Left lung (tissue), 14 donors: ENCODE measurements at places on chromosomes 4 and X. TPM values are rescaled to one million over a fixed set of nuclear protein-coding genes. Genes with fewer than 3 reads are reported as not detected.

DNA sequence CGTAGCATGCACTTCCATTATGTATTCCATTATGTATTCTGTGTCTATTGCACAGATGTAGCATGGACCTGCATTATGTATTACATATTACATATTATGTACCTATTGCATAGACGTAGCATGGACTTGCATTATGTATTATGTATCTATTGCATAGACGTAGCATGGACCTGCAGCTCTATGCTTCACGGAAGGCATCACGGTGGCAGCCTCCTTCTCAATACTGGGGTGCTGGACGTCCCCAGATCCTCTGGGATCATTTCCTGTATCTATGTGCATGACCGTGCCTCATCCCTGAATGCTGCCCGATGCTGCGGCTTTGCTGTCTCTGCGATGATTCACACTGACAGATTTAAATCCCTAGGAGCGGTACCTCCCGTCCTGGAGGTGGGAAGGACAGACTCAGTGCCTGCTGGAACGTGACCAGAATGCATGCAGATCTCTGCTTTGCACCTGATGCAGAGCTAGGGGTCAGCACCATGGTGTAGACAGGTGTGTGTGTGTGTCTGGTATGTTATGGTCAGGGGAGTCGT is 317.5 kb downstream of the DHRSX start:
- H3K27me3 ChIP-seq: no peaks in the 10 kb centered on the region
- no peak overlapping the region for H3K27ac ChIP-seq
- H3K4me3 ChIP-seq: no peak overlapping the region
- no peaks in the 10 kb centered on the region for H3K36me3 ChIP-seq
- H3K4me1 ChIP-seq: no peaks in the 10 kb centered on the region

The FBXL5 gene
- 95.3 TPM for total RNA-seq

The ARR3 gene
- total RNA-seq: not detected

DNA sequence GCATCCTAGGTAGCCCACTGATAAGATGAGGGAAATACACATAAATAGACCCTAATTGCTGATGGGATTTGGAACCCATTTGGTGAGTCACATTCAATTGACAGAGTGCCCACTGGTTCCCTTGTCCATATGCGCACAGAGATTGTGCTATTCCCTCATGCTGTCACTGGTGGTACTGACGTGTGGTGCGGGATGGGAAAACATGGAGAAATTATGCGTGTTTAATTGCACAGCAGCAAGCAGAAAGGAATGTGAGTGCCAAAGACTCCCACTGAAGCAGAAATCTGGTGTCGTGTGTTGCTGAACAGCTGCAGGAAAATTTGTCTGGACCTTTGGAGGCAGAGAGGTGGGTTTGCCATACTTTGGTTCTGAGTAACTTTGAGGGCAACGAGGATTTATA is 92.2 kb downstream of the NHSL2 start:
- H3K27ac ChIP-seq: no peak overlapping the region
- H3K36me3 ChIP-seq: no peaks in the 10 kb centered on the region
- no peaks in the 10 kb centered on the region for H3K27me3 ChIP-seq
- H3K4me1 ChIP-seq: no peaks in the 10 kb centered on the region

- H3K4me3 ChIP-seq: no peak overlapping the region
- H3K27ac ChIP-seq: no peak overlapping the region
- peaks cover 10% of the 10 kb centered on the region for H3K27me3 ChIP-seq
Observed at GRCh38 chr4:5024673-5025072, 5.4 kb upstream of the CYTL1 start.

- H3K4me1 ChIP-seq: no peaks in the 10 kb centered on the region
- no peak for DNase-seq
- H3K4me3 ChIP-seq: no peak overlapping the region
Observed at GRCh38 chr4:93646233-93646930, 182.2 kb upstream of the ATOH1 start.

The TACR3 gene
- total RNA-seq: 0.16 TPM

The SPARCL1 gene
- 296 TPM for total RNA-seq

- H3K27me3 ChIP-seq: no peaks in the 10 kb centered on the region
- no peak overlapping the region for H3K4me3 ChIP-seq
- no peaks in the 10 kb centered on the region for H3K4me1 ChIP-seq
- H3K36me3 ChIP-seq: no peaks in the 10 kb centered on the region
- no peak for DNase-seq
Observed at GRCh38 chrX:136076942-136077341, 70.4 kb upstream of the FHL1 start.

The PAGE2B gene
- not detected for total RNA-seq

The CORIN gene
- total RNA-seq: 1.4 TPM

DNA sequence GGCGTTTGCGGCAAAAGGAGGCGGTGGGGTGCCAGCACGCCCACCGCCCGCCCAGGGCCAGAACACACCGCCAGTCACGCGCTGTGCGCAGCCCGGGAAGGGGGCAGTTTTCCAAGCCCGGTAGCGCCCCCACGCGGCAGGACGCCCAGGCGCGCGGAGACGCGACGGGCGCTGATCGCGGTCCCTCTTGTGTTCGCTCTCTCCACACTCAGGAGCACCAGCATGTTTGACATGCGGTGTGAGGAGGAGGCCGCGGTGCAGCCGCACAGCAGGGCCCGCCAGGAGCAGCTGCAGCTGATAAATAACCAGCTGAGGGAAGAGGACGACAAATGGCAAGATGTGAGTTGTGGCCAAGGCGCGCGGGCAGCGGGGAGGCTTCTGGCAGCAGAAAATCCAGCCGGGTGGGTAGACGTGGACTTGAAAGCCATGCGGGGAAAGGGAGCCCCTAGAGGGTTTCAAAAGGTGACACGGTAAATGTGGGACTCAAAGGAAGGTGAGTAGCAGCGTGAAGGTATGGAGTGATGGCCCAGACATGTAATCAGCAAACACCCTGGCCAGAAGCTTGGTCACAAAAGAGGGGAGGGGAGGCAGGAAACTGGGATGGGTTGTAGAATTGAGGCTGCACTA is 104.1 kb downstream of the PHOX2B start:
- H3K36me3 ChIP-seq: no peaks in the 10 kb centered on the region
- no peak overlapping the region for H3K27ac ChIP-seq
- H3K4me1 ChIP-seq: peaks cover 12% of the 10 kb centered on the region
- H3K4me3 ChIP-seq: no peak overlapping the region
- DNase-seq: peak; percentile 90

The HGFAC gene
- total RNA-seq: not detected

GRCh38 chr4:14681330-14681729 is 321.0 kb upstream of the CPEB2 start:
- DNase-seq: no peak
- no peaks in the 10 kb centered on the region for H3K27me3 ChIP-seq
- no peak overlapping the region for H3K4me3 ChIP-seq
- no peak overlapping the region for H3K27ac ChIP-seq

DNA sequence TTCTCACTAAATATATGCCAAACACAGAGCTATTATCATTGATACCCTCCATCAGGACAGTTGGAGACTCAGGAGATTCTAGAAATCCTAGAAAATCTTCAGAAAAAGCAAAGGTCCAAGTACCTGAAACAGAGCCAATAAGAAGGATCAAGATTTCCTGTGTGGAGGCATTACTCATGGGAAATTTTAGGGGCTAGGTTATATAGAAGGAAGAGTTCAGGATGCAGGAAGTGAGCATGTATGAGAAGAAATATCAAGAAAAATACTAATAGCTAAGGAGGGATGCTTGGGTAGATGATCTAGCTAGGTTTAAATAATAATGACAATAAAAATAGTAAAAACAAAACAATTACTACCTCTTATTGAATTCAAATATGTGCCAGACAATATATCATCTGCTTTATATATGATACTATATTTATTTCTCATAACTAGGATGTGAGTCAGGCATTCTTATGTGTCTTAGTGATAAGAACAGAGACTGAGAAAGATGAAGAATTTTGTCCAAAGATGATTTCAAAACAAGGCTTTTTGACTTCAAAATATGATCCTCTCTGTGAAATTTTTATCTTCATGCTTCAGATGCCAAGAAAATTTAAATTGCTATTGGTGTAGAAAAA is 66.4 kb upstream of the HHIP start:
- H3K27ac ChIP-seq: no peak overlapping the region
- no peak overlapping the region for H3K4me3 ChIP-seq
- no peak for DNase-seq
- no peaks in the 10 kb centered on the region for H3K36me3 ChIP-seq

- H3K4me1 ChIP-seq: no peaks in the 10 kb centered on the region
- H3K27ac ChIP-seq: no peak overlapping the region
- no peaks in the 10 kb centered on the region for H3K27me3 ChIP-seq
- H3K4me3 ChIP-seq: no peak overlapping the region
- H3K36me3 ChIP-seq: no peaks in the 10 kb centered on the region
Observed at GRCh38 chr4:25723409-25723808, 67.8 kb downstream of the SLC34A2 start.

GRCh38 chr4:59060002-59060846 is 1950.0 kb upstream of the IGFBP7 start:
- no peak overlapping the region for H3K4me3 ChIP-seq
- no peaks in the 10 kb centered on the region for H3K4me1 ChIP-seq
- no peaks in the 10 kb centered on the region for H3K36me3 ChIP-seq
- H3K27me3 ChIP-seq: no peaks in the 10 kb centered on the region
- no peak overlapping the region for H3K27ac ChIP-seq

The BCLAF3 gene
- total RNA-seq: 11.1 TPM

- no peaks in the 10 kb centered on the region for H3K27me3 ChIP-seq
- no peak overlapping the region for H3K27ac ChIP-seq
- H3K4me1 ChIP-seq: no peaks in the 10 kb centered on the region
- no peaks in the 10 kb centered on the region for H3K36me3 ChIP-seq
Observed at GRCh38 chr4:123940604-123941003, 544.0 kb downstream of the SPRY1 start.

The FAM236D gene
- not detected for total RNA-seq

The DCAF8L2 gene
- total RNA-seq: not detected

The ARSJ gene
- 23.6 TPM for total RNA-seq

DNA sequence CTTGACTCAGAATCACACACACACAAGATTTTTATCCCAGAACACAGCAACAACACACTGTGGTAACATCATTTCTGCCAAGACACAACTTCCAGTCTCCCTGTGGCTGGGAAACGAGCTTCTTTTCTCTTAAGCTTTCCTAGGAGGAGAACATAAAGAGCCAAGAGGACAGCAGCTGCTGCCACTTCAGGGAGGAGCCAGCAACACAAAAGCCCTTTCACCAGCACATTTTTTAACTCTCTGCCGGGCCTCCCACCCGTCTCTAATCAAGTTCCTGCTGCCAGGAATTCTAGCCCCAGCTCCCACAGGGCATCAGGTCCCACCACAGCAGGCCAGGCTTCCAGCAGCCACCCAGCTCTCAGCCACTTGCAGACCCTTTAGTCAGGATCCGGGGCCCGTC is 22.4 kb downstream of the FAT1 start:
- H3K4me1 ChIP-seq: no peaks in the 10 kb centered on the region
- H3K4me3 ChIP-seq: no peak overlapping the region
- no peaks in the 10 kb centered on the region for H3K27me3 ChIP-seq
- no peak for DNase-seq

- no peak overlapping the region for H3K27ac ChIP-seq
- no peaks in the 10 kb centered on the region for H3K36me3 ChIP-seq
- H3K4me1 ChIP-seq: peaks cover 10% of the 10 kb centered on the region
- H3K4me3 ChIP-seq: no peak overlapping the region
Observed at GRCh38 chrX:139832718-139833309, 100.0 kb downstream of the ATP11C start.

DNA sequence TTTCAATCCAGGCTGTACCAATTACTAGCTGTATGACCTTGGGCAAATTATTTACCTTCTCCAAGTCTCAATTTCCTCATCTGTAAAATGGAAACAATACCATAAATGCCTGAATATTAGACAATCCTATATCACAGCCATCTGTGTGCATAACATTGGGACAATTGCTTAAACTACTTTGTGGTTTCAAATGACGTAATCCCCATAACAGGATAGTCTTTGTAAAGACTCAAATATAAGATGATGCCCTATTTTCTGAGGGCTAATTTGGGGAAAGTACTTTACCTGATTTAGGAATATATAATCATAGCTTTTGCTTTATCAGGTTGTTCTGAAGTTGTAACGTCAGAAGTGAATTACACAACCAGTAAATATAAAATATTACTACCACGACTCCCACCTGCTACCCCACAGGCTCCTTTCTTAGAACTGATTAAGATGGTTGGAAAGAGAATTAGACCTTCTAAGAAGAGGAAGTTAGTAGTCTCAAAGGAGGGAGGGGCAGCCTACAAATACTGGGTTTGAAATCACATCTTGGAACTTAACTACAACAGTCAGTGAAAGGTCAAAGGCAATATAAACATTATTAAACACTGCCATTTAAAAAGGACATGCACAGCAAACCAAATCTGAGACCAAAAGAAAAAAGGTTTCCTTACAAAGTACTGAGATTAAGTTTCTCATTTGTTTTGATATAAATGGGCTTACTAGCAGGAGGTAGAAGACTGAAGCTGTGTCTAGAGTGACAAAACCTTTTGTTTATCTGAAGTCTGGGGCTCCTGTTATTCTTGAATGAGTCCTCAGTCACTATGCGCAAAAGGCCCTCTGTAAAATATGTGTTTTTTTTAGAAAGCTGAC is 215.0 kb downstream of the SCFD2 start:
- H3K27me3 ChIP-seq: no peaks in the 10 kb centered on the region
- H3K27ac ChIP-seq: no peak overlapping the region
- no peak for DNase-seq
- H3K4me3 ChIP-seq: no peak overlapping the region

- no peak overlapping the region for H3K27ac ChIP-seq
- H3K4me1 ChIP-seq: no peaks in the 10 kb centered on the region
- H3K27me3 ChIP-seq: no peaks in the 10 kb centered on the region
- no peak overlapping the region for H3K4me3 ChIP-seq
- no peaks in the 10 kb centered on the region for H3K36me3 ChIP-seq
- DNase-seq: no peak
Observed at GRCh38 chrX:915427-916229, 285.0 kb downstream of the SHOX start.

GRCh38 chr4:110139815-110140214 is 58.6 kb downstream of the ELOVL6 start:
- no peak for DNase-seq
- H3K27me3 ChIP-seq: no peaks in the 10 kb centered on the region
- no peaks in the 10 kb centered on the region for H3K36me3 ChIP-seq
- no peak overlapping the region for H3K27ac ChIP-seq
- no peak overlapping the region for H3K4me3 ChIP-seq

GRCh38 chr4:38511702-38512101 is 152.3 kb upstream of the KLF3 start:
- no peak for DNase-seq
- H3K27me3 ChIP-seq: no peaks in the 10 kb centered on the region
- no peaks in the 10 kb centered on the region for H3K36me3 ChIP-seq
- no peak overlapping the region for H3K4me3 ChIP-seq

The CCDC120 gene
- total RNA-seq: 9.7 TPM

- no peak overlapping the region for H3K4me3 ChIP-seq
- no peak overlapping the region for H3K27ac ChIP-seq
- no peaks in the 10 kb centered on the region for H3K36me3 ChIP-seq
- H3K4me1 ChIP-seq: no peaks in the 10 kb centered on the region
Observed at GRCh38 chr4:150541681-150542080, 40.3 kb upstream of the MAB21L2 start.

The ADH1A gene
- total RNA-seq: 1.0 TPM

DNA sequence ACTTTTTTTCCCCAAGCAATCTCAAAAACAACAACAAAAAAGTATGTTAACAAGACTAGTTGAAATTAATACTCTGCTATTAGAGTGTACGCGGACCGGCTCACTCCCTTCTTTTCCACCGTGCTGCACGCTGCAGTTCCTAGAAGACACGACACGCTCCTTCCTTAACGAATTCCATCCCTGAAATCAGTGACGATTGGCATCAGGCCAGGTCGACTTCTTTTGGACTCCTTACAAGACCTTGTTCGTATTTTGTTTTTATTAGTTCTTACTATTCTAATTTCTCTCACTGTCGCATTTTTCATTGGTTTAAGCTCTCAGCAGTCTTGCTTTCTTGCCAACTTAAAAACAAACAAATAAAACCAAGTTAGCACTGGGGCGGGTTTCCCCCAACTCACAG is 175.8 kb upstream of the PITX2 start:
- H3K36me3 ChIP-seq: no peaks in the 10 kb centered on the region
- no peak overlapping the region for H3K27ac ChIP-seq
- no peaks in the 10 kb centered on the region for H3K4me1 ChIP-seq
- DNase-seq: peak; percentile 19
- no peak overlapping the region for H3K4me3 ChIP-seq
- H3K27me3 ChIP-seq: no peaks in the 10 kb centered on the region
